ENCODE measurements at places on chromosomes 12 and 14.

- no peak for DNase-seq
Observed at GRCh38 chr12:62292761-62293344, 32.6 kb downstream of the USP15 start.

DNA sequence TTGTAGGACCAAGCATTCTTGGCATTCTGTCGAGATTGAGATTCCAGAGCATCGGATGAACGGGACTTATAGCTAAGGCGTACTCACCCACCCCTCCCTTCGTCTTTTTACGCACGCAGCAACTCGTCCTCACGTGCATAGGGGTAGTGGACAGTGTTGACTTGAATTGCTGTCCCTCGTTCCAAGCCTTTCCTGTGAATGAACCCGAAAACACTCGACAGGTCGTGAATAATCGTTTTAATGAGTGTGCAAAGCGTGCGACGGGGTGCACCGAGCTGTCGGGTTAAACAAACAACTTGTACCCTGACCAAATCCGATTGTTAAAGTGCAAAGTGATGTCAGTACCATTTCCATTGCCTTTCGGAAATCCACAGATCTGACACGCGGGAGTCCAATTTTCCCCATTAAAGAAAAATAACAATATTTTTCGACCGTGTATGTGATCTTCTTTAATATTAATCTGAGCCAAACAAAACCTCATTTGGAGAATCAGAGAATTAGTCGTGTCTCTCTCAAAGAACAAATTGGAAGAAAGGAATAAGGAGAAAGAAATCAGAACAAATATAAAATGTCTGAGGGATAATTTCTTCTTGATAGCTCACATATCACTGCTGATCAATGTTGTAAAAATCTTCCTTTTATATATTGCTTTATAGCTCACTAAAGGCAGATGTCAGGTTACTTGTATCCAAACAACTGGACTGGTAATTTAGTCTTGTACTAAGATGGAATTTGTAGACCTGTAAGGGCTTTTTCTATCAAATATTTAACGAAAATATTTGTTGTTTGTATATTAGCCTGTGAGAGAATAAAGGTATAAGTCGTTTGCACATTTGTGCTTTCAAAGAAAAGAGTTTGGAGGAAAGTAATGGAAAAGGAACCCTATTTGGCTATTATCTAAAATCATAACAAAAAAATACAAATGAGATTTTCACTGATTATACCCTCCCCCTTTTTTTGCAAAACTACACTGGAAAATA is 11.8 kb downstream of the FOXG1 start:
- DNase-seq, result no peak

- DNase-seq, result no peak
Observed at GRCh38 chr14:61536661-61537562, 158.4 kb upstream of the HIF1A start.

- DNase-seq, result no peak
Observed at GRCh38 chr12:12365931-12366431, 9.1 kb downstream of the BORCS5 start.

GRCh38 chr14:54052696-54053385 is 96.2 kb upstream of the BMP4 start:
- no peak for DNase-seq

Measured in NCI-H345 (cell line).